ENCODE measurements at places on chromosomes 7 and 10.

- no peak for DNase-seq
Observed at GRCh38 chr7:22654831-22655230, 72.2 kb upstream of the IL6 start.

DNA sequence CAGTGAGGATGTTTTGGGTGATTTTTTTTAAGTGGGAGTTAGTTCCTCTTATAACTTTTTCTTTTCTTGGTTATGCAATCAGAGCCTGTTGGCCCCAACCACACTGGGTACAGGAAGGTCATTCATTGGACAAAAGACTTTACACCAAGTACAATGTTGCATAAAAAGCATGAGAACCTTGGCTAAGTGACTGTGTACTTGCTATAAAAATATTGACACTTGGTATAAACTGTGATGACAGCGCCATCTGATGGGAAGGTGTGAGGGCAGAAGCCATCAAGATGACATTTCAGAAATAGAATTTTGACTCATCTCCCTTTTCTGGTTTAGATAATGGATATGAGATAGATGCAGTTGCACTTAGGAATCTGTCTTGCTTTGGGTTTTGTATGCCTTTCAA lies 126.4 kb upstream of the CCDC6 start:
- DNase-seq, result peak; percentile 51

- DNase-seq, result no peak
Observed at GRCh38 chr10:29773675-29774091, 138.9 kb upstream of the SVIL start.

GRCh38 chr7:104878577-104878976 lies 135.4 kb upstream of the KMT2E start:
- DNase-seq, result no peak

- peak; percentile 46 for DNase-seq
Observed at GRCh38 chr7:17640730-17641377, 299.4 kb downstream of the SNX13 start.

DNA sequence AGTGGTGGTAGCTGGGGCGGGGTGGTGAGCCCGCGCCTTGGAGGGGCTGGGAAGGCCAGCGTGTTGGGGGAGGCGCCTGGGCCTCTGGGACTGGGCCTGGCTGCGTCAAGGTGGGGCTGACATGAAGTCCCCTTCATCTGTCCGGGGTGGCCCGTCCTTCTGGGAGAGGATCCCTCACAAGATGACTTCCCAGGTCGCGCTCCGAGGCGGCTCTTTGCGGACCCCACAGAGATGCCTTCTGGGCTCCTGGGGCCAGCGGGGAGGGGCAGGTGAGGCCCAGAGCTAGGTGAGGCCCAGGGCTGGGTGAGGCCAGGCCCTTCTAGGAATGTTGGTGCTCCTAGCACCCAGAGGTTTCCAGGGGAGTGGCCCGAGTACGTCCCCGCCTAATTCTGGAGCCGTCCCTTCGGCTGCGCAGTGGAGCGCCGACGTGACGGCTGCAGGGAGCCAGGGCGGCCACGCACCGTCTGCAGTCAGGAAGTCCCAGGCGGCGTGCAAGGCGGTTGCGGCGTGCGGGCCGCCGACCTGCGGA lies 58.2 kb upstream of the NUPR2 start:
- DNase-seq, result no peak

DNA sequence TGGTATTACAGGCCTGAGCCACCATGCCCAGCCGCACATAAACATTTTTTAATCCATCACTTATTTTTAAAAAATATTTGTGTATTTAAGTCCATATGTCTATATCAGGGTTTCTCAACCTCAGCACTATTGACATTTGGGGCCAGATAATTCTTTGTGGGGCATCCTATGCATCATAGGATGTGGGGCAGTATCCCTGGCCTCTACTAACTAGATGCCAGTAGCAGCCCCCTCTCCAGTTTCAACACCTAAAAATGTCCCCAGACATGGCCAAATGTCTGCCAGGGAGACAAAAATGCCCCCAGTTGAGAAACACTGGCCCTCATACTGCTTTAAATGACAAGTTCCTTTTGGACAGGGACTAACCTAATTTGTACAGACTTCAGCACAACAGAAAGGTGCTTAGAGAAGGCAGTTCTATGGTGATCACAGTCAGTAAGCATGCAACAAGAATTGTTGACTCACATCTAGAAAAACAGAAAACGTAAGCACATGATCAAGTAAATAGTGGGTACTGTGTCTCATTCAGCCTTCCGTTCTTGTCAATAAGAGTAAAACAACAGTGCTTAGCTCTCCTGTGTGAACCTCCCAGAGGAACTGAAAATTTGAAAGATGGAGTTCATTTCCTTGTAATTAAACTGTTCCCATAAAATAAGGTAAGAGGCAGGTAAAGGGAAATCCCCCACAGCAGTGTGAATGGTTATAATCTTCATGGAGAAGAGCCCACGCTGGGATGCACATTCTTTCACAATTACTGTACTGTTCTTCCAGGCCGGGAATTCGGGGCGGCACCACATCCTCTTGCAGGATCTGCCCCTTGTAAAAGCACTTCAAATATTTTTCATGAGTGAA lies 17.3 kb upstream of the ADRB1 start:
- no peak for DNase-seq

GRCh38 chr10:113399065-113399464 lies 153.8 kb upstream of the HABP2 start:
- no peak for DNase-seq

GRCh38 chr7:41824284-41824683 lies 121.4 kb upstream of the INHBA start:
- DNase-seq, result no peak

- no peak for DNase-seq
Observed at GRCh38 chr10:76977046-76977445, 660.6 kb downstream of the KCNMA1 start.

DNA sequence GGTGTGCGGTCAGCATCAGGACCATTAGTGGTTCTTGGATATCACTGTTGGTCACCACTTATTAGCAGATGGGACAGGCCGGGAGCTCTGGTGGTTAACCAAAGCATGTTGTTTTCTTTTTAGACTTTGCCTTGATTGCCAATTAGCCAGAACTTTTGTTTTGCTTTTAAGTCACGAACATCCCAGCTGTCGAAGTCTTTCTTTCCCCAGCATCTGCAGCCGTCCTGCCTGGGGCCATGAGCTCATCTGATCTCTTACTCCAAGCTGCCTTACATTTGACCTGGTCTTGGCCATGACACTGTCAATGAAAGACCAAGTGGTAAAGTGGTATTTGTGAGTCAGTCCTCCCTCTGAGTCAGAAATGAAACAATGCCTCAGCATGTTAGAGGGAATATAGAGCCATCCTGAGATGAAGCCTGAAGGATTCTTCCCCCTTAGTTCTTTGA lies 53.9 kb upstream of the CREB5 start:
- no peak for DNase-seq

- no peak for DNase-seq
Observed at GRCh38 chr10:24259365-24260130, 50.6 kb downstream of the KIAA1217 start.

- DNase-seq, result peak; percentile 67
Observed at GRCh38 chr10:119248681-119249080, 41.3 kb downstream of the GRK5 start.

GRCh38 chr7:34158368-34159153 lies 253.2 kb downstream of the BMPER start:
- no peak for DNase-seq

DNA sequence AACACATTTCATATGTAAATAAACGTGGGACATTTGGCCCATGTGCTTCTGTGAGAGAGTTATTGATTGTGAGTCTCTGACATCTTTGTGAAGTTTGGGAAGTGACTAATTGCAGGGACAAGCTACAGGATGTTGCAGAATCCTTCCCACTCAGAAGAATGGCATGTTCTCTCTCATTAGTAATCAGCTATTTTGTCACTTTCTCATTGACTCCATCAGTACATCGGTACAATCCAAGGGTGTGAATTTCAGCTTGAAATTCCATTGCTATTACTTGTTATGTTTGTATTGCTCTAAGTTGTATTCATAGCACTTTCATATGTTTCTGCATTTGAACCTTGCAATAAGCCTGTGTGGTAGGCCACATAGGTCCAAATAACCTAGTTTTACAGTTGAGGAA lies 100.0 kb upstream of the KCNMA1 start:
- no peak for DNase-seq

Data from SK-N-DZ (cell line).